ENCODE measurements at places on chromosomes 12 and 14. TPM values are rescaled to one million over a fixed set of nuclear protein-coding genes. Genes with fewer than 3 reads are reported as not detected.

NXPH4 gene
- 24.9 TPM for total RNA-seq

CCDC63 gene
- total RNA-seq = not detected

PTCSC3 gene
- not detected for total RNA-seq

CLEC2B gene
- 1.6 TPM for total RNA-seq

PARP11 gene
- total RNA-seq = 6.4 TPM

EML5 gene
- total RNA-seq = 0.72 TPM

LRRIQ1 gene
- 0.08 TPM for total RNA-seq

OLR1 gene
- not detected for total RNA-seq

TESPA1 gene
- not detected for total RNA-seq

ENDOU gene
- not detected for total RNA-seq

GSC gene
- total RNA-seq = not detected

TEX52 gene
- total RNA-seq = not detected

CLEC4C gene
- total RNA-seq = not detected

NANOG gene
- not detected for total RNA-seq

NKX2-8 gene
- 0.86 TPM for total RNA-seq

TAS2R43 gene
- not detected for total RNA-seq

SLC10A1 gene
- not detected for total RNA-seq

RNASE3 gene
- total RNA-seq = not detected

RPL10L gene
- total RNA-seq = not detected

COX6A1 gene
- total RNA-seq = 742 TPM

TSPAN19 gene
- 0.55 TPM for total RNA-seq

STAB2 gene
- total RNA-seq = not detected

All from hair follicular keratinocyte (primary cell).